Stimulated activated CD4-positive, alpha-beta T cell treated with anti-CD3 and anti-CD28 coated beads, TNF-alpha, amount 100 ng/mL, for 4 hours (primary cell): ENCODE measurements at places on chromosomes 5 and 9.
A peak's percentile ranks its signal among the peaks of the same experiment; 100 is the strongest.

GRCh38 chr9:34656992-34657391 lies 5.0 kb downstream of the IL11RA start:
- no peak for DNase-seq

- peak; percentile 89 for DNase-seq
These were observed at the start of gene TMEM8B for GRCh38 chr9:35829084-35829763. Gene TMEM8B (plus strand): TSS chr9:35829228. CDS start chr9:35829448, 220 bp downstream.

DNA sequence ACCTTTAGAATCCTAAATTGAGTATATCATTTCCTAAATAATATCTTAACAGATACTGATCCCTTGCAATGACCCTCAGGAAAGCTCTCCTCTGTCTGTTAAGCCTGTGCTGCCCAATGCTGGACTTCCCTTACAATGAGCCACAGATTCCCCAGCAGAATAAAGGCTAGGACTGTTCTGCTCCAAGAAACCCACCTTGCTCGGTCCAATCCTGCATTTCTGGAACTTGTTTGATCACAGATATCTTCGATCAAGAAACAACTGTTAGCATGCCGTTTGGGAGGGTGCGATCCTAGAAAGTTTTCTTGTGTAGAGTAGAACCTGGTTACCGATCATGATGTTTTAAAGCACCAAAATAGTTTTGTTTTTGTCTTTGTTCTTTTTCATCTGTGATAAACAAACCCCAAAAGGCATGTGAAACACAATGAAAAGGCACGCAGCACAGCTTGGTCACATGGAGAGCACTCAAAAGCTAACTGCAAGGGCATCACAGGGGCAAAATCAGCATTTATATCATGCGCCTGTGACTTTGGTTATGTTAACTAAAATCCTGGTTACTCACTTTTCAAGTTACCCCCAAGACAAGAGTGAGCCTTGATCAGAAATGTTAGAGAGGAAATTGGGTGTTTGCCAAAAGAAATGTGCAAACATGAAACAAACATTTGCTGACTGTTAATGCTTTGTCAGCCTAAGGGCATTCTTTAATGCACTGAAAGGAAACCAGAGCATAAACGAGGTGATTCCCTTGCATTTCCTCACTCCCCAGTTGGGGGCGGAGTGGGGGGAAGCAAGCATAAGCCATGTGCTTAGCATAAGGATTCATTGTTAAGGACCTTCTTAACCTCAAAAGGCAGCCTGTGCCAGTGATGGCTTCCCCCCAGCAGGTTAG lies 61.9 kb upstream of the ADAMTS16 start:
- DNase-seq = no peak

DNA sequence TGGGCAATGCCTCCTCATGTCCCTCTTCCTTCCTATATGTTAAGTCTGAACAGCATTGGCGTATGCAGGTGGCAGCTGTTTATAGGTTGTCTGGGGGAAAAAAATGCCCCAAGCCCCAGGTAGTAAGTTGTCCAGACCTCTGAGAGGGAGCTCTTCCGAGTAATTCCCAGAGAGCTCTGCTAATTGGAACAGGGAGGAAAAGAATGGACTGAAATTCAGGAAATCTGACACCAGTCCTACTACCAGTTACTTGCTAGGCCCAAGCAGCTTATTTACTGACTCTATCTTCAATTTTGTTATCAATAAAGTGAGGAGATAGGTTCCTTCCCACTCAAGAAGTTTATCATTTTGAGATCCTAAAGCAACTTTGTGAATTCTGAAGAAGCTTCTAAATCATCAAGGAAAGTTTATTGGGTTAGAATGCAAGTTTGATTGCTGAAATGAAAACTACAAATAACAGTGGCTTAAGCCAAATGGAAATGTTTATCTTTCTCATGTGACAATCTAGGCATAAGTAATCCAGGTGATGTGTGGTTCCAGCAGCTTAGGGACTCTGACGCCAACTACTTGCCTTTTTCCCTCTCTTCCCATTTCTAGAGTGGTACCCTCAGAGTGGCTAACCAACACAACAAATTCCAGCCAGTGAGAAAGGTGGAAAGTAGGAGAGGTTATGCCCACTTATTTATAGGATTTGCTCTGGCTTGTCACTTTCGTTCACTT lies 5.6 kb downstream of the STK32A start:
- DNase-seq = no peak

- DNase-seq = no peak
These were observed 12.0 kb downstream of the PKD2L2 start for GRCh38 chr5:137901011-137901817.

GRCh38 chr9:34443533-34443932 lies 14.8 kb downstream of the FAM219A start:
- DNase-seq = no peak

DNA sequence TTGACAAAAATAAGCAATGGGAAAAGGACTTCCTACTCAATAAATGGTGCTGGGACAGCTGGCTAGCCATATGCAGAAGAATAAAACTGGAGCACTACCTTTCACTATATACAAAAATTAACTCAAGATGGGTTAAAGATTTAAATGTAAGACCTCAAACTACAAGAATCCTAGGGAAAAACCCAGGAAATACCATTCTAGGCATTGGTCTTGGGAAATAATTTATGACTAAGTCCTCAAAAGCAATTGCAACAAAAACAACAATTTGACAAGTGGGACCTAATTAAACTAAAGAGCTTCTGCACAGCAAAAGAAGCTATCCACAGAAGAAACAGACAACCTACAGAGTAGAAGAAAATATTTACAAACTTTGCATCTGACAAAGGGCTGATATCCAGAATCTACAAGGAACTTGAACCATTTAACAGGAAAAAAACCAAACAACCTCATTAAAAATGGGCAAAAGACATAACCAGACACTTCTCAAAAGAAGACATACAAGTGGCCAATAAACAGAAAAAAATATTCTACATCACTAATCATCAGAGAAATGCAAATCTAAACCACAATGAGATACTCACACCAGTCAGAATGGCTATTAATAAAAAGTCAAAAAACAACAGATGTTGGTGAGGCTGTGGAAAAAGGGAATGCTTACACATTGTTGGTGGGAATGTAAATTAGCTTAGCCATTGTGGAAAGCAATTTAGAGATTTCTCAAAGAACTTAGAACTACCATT lies 75.2 kb upstream of the CPEB4 start:
- DNase-seq = no peak
